Cerebellar cortex (tissue), 1 donor: ENCODE measurements at places on chromosomes 3 and 15.

DNA sequence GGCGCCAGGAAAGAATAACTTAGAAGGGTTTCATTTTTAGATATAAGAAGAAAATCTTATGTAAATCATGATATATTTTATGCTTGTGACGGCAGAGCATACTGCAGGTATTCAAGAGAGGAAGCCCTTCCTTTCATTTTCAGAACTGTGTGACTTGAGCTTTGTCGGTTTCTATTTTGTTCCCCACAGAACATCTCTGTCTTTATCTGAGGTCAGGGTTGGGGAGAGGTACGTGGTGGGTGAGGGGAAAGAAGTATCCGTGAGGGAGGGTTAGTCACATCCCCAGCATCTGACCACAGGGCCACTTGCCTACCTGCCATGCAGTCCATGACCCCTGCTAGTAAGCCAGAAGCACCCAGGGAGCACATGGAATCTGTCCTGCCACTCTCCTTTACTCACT, 126.5 kb downstream of the DGKG start:
- DNase-seq, result no peak

GRCh38 chr3:148861277-148861869, 3.7 kb upstream of the CPA3 start:
- DNase-seq, result peak; percentile 56

GRCh38 chr3:50241713-50242380, 5.8 kb downstream of the GNAI2 start:
- no peak for DNase-seq

- peak; percentile 77 for DNase-seq
Observed at GRCh38 chr15:64681424-64682024, 93.9 kb downstream of the RBPMS2 start.

GRCh38 chr15:36406366-36406765, 173.1 kb upstream of the CDIN1 start:
- no peak for DNase-seq
